ENCODE measurements at places on chromosomes 3 and 15. TPM values are rescaled to one million over a fixed set of nuclear protein-coding genes. Genes with fewer than 3 reads are reported as not detected.

CCDC50 gene
- 88.1 TPM for total RNA-seq

CADM2 gene
- not detected for total RNA-seq

CHRNA7 gene
- total RNA-seq = 0.28 TPM

NDUFAF3 gene
- 88.0 TPM for total RNA-seq

PPP1R14D gene
- not detected for total RNA-seq

PARP9 gene
- 21.9 TPM for total RNA-seq

SPATA12 gene
- not detected for total RNA-seq

EBLN2 gene
- total RNA-seq = 4.6 TPM

NAALADL2 gene
- 13.7 TPM for total RNA-seq

ABCF3 gene
- 64.9 TPM for total RNA-seq

MESP1 gene
- total RNA-seq = 0.28 TPM

ARHGEF26 gene
- total RNA-seq = 2.5 TPM

PLA2G4D gene
- not detected for total RNA-seq

HRH1 gene
- total RNA-seq = 37.0 TPM

SNURF gene
- total RNA-seq = 51.8 TPM

ENTPD3 gene
- 0.14 TPM for total RNA-seq

RHOV gene
- total RNA-seq = under 0.01 TPM

SERPINI2 gene
- total RNA-seq = not detected

CFAP20DC gene
- 1.6 TPM for total RNA-seq

FAH gene
- total RNA-seq = 53.3 TPM

PRSS50 gene
- total RNA-seq = not detected

CEP19 gene
- 4.3 TPM for total RNA-seq

ADAMTS7 gene
- total RNA-seq = 3.8 TPM

ITIH1 gene
- 0.18 TPM for total RNA-seq

TF gene
- 0.28 TPM for total RNA-seq

PCCB gene
- 70.0 TPM for total RNA-seq

SLCO2A1 gene
- under 0.01 TPM for total RNA-seq

All from smooth muscle cell of bladder (primary cell).